ENCODE measurements at places on chromosomes 5 and 9. TPM values are rescaled to one million over a fixed set of nuclear protein-coding genes. Genes with fewer than 3 reads are reported as not detected.

GLDC gene
- 3.4 TPM for total RNA-seq

MAMDC2 gene
- total RNA-seq, result 8.7 TPM

AHRR gene
- total RNA-seq, result 16.4 TPM

C5 gene
- total RNA-seq, result 0.90 TPM

CDKN2B-AS1 gene
- total RNA-seq, result 0.18 TPM

OMD gene
- total RNA-seq, result 9.1 TPM

NFIB gene
- 81.8 TPM for total RNA-seq

Measured in cardiac atrium fibroblast (primary cell).